ENCODE measurements at places on chromosomes 11 and 22.

GRCh38 chr11:68855205-68855981, 13.7 kb upstream of the CPT1A start:
- H3K27me3 ChIP-seq, result peaks cover 22% of the 10 kb centered on the region
- peak overlapping the region; percentile 42 for H3K4me3 ChIP-seq
- no peak for DNase-seq
- peaks cover 13% of the 10 kb centered on the region for H3K4me1 ChIP-seq

- no peak overlapping the region for H3K4me3 ChIP-seq
- H3K27me3 ChIP-seq, result no peaks in the 10 kb centered on the region
- DNase-seq, result no peak
- no peaks in the 10 kb centered on the region for H3K36me3 ChIP-seq
- H3K4me1 ChIP-seq, result no peaks in the 10 kb centered on the region
- no peak overlapping the region for H3K27ac ChIP-seq
Observed at GRCh38 chr11:75795276-75796090, 19.5 kb upstream of the UVRAG start.

DNA sequence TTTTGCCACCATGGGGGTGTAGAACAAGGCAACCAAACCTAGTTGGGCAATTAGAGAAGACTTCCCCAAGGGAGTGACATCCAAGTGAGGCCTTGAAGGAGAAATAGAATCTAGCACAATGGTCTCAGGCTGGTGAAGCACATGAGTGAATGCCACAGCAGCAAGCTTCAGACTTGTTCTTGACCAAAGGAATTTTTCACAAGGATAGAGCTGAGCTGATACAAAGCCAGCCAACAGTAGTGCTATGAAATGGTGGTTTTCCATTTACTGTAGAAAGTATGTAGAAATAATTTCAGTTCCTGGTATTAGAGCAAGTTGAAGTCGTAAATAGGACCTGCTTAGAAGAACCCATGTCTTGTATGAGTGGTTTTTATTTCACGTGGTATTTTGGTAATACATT, 148.3 kb upstream of the RASSF10 start:
- H3K36me3 ChIP-seq, result no peaks in the 10 kb centered on the region
- peaks cover 4% of the 10 kb centered on the region for H3K27me3 ChIP-seq
- no peak for DNase-seq

- DNase-seq, result no peak
- no peak overlapping the region for H3K4me3 ChIP-seq
- H3K36me3 ChIP-seq, result no peaks in the 10 kb centered on the region
- no peak overlapping the region for H3K27ac ChIP-seq
- H3K4me1 ChIP-seq, result no peaks in the 10 kb centered on the region
- no peaks in the 10 kb centered on the region for H3K27me3 ChIP-seq
Observed at GRCh38 chr11:122107045-122107444, 9.0 kb downstream of the BLID start.

DNA sequence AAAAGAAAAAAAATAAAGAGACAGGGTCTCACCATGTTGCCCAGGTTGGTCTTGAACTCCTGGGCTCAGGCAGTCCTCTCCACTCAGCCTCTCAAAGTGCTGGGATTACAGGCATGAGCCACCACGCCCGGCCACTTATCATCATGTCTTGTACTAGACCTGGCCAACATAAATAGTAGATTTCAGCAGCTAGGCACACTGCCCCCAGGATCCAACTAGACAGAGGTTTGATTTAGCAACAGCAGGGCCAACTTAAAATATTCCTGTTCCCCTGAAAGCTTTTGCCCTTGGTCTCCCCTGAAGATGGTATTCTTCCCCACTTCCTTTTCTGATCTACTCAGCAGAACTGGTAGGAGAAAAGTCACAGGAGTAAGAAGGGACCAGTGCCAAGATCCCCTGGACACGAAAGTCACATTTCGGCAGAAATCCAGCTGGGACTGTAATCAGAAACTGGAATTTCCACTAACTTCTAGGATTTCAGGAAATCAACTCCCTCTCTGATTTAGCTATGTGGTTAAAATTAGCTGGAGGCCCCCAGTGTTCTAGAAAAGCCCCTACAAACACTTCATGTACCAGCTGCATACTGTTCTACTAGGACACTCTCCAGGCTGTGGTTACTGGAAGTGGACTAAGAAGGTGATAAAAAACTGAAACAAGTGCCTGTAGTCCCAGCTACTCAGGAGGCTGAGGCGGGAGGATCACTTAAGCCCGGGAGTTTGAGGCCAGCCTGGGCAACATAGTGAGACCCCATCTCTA, 8.9 kb upstream of the PPP2R1B start:
- no peak overlapping the region for H3K4me3 ChIP-seq
- no peaks in the 10 kb centered on the region for H3K27me3 ChIP-seq
- no peak overlapping the region for H3K27ac ChIP-seq
- no peaks in the 10 kb centered on the region for H3K36me3 ChIP-seq
- no peak for DNase-seq
- H3K4me1 ChIP-seq, result no peaks in the 10 kb centered on the region

DNA sequence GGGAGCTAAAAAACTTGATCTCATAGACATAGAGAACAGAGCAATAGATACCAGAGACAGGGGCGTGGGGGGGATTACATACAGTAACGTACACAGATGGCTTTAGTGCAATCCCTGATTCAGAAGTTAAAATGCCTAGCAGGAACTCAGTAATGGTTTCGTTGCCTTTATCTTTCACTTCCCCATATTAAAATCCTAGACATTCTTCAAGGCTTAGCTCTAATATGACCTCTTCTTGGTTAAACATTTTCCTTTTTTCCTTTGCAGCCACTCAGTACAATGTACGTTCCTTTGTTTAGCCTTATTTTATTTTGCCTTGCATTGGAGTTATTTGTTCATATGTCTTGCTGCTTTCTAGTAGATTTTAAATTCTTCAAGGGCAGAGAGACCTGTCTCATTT, 104.9 kb downstream of the C11orf87 start:
- no peak for DNase-seq
- H3K4me1 ChIP-seq, result no peaks in the 10 kb centered on the region
- no peaks in the 10 kb centered on the region for H3K27me3 ChIP-seq

GRCh38 chr11:125943661-125944349, 2.0 kb upstream of the VSIG10L2 start:
- H3K27me3 ChIP-seq, result no peaks in the 10 kb centered on the region
- no peak for DNase-seq
- H3K27ac ChIP-seq, result no peak overlapping the region
- H3K4me3 ChIP-seq, result no peak overlapping the region
- H3K36me3 ChIP-seq, result no peaks in the 10 kb centered on the region

DNA sequence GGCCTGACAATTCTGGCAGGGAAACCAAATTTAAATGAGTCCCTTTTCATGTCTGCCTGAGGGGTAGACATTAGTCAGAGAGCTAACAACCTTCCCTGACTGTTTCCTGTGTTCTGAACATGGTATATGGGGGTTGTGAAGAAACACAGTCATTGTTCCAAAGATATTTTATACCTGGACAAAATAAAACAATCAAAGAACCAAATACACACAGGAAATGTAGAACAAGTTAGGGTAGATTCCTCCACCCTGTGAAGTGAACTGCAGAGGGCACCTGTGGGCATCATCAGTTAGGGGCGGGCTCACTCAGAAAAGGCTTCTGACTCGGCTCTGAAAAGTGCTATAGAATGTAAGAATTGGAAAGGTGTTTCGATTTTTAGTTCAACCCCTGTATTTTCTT, 231.9 kb upstream of the CADM1 start:
- H3K27ac ChIP-seq, result no peak overlapping the region
- H3K36me3 ChIP-seq, result no peaks in the 10 kb centered on the region
- H3K27me3 ChIP-seq, result no peaks in the 10 kb centered on the region
- no peak overlapping the region for H3K4me3 ChIP-seq
- DNase-seq, result no peak
